Left cardiac atrium (tissue), 4 donors: ENCODE measurements at places on chromosomes 6 and 20. TPM values are rescaled to one million over a fixed set of nuclear protein-coding genes. Genes with fewer than 3 reads are reported as not detected.

DNA sequence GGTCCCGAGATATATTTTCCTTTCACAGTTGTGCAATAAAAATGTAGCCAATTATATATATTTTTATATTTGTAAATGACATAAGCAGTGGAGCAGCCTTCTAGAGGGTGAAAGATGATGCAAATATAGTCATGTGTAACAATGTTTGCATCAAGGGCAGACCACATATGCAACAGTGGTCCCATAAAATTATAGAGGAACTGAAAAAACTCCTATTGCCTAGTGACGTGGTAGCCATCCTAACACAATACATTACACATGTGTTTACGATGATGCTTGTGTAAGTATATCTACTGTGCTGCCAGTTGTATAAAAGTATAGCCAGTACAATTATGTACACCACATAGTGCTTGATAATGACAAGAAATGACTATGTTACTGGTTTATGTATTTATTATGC, 162.8 kb downstream of the ZFAND3 start:
- no peak for DNase-seq

DNA sequence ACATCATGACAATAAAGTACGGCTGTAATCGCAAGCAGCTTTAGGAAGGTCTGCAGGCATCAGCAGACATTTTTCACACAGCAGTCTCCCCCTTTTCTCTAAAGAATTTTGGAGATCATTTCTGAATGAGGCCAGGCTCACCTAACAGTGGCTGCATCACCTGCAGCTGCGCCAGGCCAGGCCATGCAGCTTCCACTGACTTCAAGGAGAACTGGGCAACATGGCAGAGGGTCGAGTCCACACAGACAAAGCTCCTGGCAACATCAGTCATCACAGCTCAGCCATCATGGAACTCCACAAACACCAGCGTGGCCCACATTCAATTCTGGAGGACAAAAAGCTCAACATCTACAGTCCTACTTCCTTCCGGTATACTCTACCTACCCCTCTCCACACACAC, 17.8 kb upstream of the FOXC1 start:
- DNase-seq: no peak

Gene DDX43
- 0.80 TPM for total RNA-seq

Gene WFDC12
- not detected for total RNA-seq

Gene GSTA2
- not detected for total RNA-seq

DNA sequence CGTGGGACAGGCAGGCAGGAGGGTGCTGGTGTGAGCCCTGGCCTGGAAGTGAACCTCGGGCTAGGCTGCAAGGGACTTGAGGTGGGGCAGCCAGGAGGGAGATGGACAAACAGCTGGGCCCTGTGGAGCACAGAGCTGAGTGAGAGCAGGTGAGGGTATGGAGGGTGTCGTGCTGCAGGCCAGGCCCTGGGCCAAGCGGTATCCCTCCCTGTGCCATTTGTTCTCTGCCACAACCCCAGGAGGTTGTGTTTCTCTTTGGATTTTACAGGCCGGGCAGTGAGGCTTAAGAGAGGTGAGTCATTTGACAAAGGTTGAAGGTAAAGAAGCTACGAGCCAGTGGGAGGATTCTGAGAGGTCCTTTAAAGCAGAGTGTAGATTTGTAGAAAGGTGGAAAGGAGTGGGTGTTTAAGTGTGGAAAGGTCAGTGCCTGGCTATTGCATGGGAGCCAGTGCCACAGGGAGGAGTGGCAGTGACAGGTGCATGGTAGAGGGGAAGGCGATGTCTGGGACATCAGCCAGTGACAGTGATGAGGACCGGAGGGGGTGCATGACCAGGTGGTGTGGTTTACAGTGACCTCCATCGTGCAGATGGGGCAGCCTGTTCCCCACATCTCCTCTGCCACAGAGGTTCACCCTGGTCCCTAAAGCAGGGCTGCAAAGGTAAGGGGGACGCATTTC, 39.8 kb downstream of the GMPR start:
- no peak for DNase-seq

- DNase-seq: no peak
These were observed 586.6 kb downstream of the KIF16B start for GRCh38 chr20:15986690-15987089.

GRCh38 chr20:22366631-22367030, 217.7 kb downstream of the FOXA2 start:
- DNase-seq: no peak

GRCh38 chr6:3239110-3239830, 11.8 kb upstream of the TUBB2B start:
- DNase-seq: no peak

DNA sequence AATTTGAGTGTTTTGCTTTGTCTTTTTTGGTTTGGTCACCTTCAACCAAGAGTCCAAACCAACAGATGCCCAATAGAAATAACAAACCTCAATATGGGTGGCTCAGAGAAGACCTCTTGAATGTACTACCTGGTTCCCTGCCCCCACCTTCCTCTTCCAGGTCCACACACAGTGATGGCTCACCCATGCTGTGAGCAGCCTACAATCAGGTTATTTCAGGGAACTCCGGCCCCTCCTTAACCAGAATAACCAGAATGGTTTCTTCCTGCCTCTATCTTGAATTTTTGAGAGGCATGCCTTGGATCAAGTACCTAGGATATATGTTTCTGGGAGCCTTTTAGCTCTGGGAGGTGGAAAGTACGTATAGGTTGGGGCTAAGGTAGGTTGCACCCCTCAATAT, 327.1 kb upstream of the PRDM1 start:
- no peak for DNase-seq

Gene ENPP5
- total RNA-seq: 6.9 TPM

- no peak for DNase-seq
These were observed 5.4 kb upstream of the ZBTB12 start for GRCh38 chr6:31907158-31907813.

Gene BNIP5
- total RNA-seq: not detected

DNA sequence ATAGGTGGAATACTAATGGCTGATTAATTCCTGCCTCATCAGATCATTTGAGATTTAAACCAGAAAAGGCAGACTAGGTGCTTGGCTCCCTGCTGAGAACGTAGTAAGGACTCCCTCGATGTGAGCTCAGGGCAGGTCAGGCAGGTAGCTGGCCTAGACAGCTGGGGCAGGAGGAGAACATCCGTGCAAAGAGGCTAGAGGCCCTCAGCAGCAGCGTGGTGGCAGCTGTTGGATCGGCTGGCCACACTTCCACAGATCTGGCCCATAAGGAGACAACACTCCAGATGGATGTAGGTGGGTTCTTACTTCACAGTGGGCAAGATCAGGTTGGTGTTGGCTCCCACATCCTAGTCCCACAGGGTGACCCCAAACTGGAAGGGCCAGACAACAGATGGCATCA, 38.5 kb downstream of the EYA2 start:
- DNase-seq: no peak

Gene HLA-DRB5
- 27.1 TPM for total RNA-seq

DNA sequence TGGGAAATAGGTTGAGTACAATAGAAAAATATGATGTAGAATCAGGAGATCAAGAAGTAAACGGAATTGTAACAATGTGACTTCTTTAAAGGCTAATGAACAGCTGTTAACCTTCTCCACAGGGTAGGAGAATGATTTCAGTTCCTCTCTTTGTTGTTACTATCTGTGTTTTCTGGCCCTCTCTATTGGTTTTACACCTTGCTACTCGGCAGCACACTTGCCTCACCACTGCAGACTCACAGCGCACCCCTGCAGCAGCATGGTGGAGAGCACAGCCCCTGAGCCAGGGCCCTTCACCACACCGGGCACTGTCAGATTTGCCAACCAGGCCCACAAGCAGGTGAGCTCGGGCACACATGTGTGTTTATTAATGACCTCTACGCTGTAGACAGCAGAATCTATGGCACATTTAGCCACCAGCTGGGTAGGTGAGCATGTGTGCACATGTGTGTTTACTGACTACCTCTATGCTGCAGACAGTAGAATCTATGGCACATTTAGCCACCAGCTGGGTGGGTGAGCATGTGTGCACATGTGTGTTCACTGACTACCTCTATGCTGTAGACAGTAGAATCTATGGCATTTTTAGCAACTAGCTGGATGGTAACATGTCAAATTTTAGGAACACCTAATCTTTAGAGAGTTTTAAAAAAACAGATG, 16.8 kb downstream of the SFT2D1 start:
- no peak for DNase-seq

DNA sequence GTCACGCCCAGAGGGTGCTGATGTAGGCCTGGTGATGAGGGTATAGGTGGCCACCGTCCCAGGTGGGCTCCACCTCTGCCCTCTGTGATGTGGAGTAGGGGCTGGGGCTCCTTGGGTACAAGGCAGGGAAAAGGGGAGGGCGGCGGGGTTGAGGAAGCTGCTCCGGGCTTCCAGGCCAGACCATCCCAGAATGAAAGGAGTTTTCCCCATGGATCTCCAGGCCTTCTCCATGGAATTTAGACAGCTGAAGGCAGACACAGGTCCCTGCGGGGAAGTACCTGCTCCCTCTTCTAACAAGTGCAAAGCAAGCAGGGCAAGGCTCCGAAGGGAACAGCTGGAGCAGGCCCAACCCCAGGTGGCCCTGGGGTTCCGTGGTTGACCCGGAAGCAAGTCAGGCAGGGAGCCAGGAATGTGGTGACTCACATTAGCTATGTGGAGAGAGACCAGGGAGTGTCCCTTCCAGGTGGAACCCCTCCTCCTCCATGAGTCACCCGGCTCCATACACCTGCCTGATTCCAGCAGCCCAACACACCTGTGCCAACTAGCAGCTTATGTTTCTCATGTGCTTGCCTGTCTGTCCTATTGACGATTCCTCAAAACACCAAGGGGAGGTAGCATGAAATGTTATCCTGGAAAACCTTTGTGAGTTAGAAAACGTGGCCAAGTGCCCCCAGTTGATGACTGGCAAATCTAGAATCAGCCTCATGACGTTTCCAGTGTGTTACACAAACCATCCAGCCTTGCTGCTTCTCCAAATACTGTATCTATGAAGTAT, 59.7 kb upstream of the SNX9 start:
- DNase-seq: peak; percentile 58

GRCh38 chr20:45962031-45962755, 9.8 kb downstream of the ZNF335 start:
- no peak for DNase-seq

Gene ELOVL2
- 1.2 TPM for total RNA-seq

DNA sequence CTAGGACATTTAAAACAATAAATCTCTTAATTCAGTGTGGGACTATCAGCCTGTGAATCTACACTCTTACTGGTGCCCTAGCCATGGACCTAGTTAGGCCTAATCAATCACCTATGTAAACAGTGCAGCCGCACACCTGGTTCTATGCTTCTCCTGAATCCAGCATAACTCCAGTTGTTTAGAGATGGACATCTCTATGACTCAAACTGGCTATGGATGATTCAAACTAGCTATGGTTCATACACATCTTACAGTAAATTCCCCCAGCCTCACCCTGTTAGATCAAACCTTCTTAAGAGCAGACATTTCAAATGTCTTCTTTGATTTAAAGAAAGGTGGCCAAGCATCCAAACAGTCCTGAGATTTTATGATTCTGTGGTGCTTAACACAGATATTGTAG, 34.7 kb downstream of the SLC35B3 start:
- no peak for DNase-seq

DNA sequence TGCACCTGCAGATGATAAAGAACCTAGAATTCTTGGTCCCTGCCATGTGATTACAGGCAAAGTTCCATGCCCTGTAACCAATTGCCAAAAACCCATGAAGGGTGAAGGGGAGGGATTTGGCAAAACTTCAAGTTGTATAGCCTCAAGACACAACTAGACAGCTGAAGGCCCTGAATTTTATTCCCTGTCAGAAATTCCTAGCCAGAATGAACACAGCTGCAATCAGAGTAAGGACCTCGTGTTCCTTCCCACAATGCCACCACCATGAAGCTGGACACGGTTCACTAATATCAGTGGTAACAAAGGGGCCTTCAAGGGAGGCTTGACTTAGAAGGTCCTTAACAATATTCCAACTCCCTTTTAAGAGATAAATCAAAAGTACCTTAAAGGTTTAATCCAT, 22.5 kb upstream of the IRAK1BP1 start:
- DNase-seq: no peak

GRCh38 chr6:39543095-39543494, 182.1 kb downstream of the KIF6 start:
- DNase-seq: peak; percentile 59

GRCh38 chr20:38134427-38135270, 30.4 kb downstream of the TGM2 start:
- DNase-seq: peak; percentile 69

DNA sequence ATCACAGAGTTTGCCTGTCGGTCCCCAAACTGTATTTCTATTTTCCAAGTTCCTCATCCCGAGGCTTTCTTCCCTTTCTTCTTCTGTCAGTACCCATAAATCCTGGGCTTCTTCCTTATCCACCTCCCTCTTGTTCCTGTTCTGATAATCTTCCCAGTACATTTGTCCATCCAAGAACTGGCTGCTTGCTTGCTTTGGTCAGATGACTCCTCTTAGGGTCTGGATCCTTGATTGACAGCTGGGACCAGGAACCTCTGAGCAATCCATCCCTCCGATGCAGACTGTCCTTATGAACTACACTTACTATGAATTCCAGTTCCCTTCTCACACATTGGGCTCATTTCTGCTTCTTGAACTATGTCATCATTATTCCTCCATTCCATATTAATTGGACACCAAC, 275.3 kb upstream of the CITED2 start:
- no peak for DNase-seq

GRCh38 chr6:2157441-2158127, 87.8 kb downstream of the GMDS start:
- no peak for DNase-seq

- DNase-seq: no peak
These were observed 368.3 kb upstream of the BTBD3 start for GRCh38 chr20:11549172-11550103.

Gene LPA
- total RNA-seq: not detected

GRCh38 chr6:109804020-109804419, 112.9 kb downstream of the FIG4 start:
- no peak for DNase-seq

Gene TREML2
- total RNA-seq: 0.15 TPM

Gene GFOD1
- total RNA-seq: 59.3 TPM
